ENCODE measurements at places on chromosomes 1 and 21. TPM values are rescaled to one million over a fixed set of nuclear protein-coding genes. Genes with fewer than 3 reads are reported as not detected.

The TNFRSF18 gene
- 1.8 TPM for polyA plus RNA-seq

The PTGFRN gene
- polyA plus RNA-seq, result 21.6 TPM

DNA sequence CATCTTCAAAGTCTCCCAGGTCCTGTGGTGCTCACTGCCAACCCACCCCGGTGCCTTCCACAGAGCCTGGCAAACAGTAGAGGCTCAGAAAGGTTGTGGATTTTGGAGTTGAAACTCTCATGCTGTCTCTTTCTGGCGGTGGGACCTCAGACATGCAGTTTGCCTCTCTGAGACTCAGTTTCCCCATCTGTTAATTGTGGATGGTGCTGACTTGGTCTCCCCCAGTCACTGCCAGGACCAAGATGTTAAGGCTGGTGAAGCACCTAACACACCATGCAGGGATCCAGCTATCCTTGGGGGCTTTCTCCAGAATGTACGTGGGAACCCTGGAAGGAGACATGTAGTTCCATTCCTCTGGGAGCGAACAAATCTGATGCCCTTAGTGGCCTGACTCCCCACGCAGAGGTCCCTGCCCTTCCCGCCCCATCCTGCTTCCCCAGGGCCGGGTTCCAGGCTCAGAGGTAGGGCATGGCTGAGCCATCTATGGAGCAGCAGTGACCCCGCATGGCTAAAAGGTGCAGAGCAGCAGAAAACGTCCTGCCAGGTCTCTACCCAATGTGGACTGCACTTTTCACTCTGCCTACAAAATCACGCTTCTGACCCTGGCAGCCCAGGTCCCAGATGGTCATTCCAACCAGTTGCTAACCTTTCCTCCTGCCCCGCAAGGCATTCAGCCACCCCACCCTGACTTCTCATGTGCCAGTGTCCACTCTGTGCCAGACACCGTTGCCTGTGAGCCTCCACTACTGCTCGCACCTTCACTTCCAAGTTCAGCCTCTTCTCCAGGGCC lies 9.2 kb upstream of the TTC22 start:
- H3K27me3 ChIP-seq, result no peaks in the 10 kb centered on the region
- no peaks in the 10 kb centered on the region for H3K36me3 ChIP-seq
- H3K27ac ChIP-seq, result peak overlapping the region; percentile 30
- DNase-seq, result peak; percentile 81

The PDPN gene
- 4.8 TPM for polyA plus RNA-seq

DNA sequence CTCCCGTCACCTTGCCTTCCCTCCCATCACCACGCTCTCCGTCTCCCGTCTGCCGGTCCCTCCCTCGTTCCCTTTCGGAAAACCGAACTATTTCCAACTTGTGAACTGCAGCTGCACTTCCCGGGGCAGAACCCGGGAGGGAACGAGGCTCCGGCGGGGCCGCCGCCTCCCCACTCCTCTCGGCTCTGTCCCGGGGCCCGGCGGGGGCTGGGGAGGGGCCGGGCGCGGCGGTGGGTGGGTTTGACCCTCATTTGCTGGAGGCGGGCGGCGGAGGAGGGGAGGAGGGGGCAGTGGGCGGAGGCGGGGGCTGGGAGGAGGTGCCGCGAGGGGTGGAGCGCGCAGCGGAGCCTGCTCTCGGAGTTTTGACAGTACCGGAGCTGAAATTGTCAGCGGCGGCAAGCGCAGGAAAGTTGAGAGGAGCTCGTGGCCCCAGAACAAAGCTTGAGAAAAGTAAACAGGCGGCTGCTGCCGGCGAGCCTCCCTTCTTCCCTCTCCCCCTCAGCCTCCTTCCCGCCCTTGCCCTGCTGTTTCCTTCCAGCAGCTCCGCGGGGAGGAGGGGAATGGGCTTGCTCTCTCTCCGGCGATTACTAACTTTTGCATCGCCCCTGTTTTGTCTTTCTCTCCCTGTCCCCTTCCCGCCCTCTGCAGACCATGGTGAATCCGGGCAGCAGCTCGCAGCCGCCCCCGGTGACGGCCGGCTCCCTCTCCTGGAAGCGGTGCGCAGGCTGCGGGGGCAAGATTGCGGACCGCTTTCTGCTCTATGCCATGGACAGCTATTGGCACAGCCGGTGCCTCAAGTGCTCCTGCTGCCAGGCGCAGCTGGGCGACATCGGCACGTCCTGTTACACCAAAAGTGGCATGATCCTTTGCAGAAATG lies 2.9 kb downstream of the LMO4 start:
- peak; percentile 59 for DNase-seq
- H3K4me3 ChIP-seq, result peak overlapping the region; percentile 89
- H3K36me3 ChIP-seq, result no peaks in the 10 kb centered on the region
- peak overlapping the region; percentile 98 for H3K27ac ChIP-seq
- peaks cover 7% of the 10 kb centered on the region for H3K4me1 ChIP-seq

DNA sequence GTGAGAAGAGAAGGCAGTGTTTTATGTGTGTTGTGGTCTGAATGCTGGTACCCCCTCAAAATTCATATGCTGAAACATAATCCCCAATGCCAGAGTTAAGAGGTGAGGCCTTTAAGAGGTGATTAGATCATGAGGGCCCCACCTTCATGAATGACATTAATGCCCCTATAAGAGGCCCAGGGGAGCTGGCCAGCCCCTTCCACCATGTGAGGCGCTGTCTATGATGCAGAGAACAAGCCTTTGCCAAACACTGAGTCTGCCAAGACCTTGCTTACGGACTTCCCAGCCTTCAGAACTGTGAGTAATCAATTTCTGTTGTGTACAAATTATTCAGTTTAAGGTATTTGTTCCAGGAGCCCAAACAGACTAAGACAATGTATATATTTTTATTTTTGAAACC lies 20.2 kb downstream of the CAPZB start:
- H3K36me3 ChIP-seq, result no peaks in the 10 kb centered on the region
- H3K4me1 ChIP-seq, result peaks cover 55% of the 10 kb centered on the region
- no peak overlapping the region for H3K4me3 ChIP-seq
- H3K27ac ChIP-seq, result peak overlapping the region; percentile 93

DNA sequence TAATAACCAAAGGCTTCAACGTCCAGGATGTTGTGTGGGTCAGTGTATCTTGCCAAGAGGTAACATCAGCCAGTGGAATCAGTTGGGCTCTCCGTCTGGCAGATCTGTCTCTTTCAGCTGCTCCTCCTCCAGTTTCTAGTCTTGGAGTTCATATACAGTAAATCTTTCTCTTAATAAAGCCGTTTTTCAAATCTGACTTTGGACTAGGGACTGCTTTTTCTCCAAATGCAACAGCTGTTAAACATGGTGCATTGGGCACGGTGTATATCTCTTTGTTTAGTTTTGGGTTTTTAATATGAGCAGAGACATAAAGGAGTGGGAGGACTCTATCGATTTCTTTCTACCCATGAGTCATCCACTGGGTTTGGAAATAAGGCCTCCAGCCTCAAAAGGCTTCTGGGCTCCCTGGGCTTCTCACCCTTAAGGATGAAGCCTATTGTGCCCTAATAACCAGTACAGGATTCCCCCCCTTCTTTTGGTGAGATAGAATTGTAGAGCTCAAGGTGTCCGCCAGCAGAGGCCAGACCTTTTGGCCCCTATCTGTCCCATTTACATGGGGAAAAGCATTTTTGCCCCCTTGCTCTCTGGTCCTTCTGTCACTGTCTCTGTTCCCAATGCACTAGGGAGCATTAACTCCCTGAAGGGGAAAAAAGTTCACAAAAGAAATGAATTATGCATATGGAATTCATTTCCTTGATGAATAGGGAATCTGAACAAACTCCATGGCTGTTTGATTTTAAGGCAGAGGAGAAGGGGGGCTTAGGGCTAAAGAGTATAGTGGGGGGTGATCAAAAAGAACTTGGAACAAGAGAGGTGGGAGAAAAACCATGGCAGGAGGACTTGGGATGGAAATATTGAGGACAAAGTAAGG lies 86.0 kb downstream of the PBX1 start:
- H3K4me1 ChIP-seq, result peaks cover 42% of the 10 kb centered on the region
- H3K27ac ChIP-seq, result no peak overlapping the region
- no peaks in the 10 kb centered on the region for H3K36me3 ChIP-seq
- H3K27me3 ChIP-seq, result no peaks in the 10 kb centered on the region
- no peak overlapping the region for H3K4me3 ChIP-seq
- no peak for DNase-seq

GRCh38 chr1:157307491-157307890 lies 169.3 kb upstream of the ETV3 start:
- no peak for DNase-seq
- no peak overlapping the region for H3K4me3 ChIP-seq
- no peaks in the 10 kb centered on the region for H3K36me3 ChIP-seq
- no peak overlapping the region for H3K27ac ChIP-seq
- H3K4me1 ChIP-seq, result peaks cover 3% of the 10 kb centered on the region

The RNU1-3 gene
- polyA plus RNA-seq, result not detected

GRCh38 chr1:175402336-175402735 lies 209.8 kb upstream of the KIAA0040 start:
- H3K27ac ChIP-seq, result no peak overlapping the region
- no peaks in the 10 kb centered on the region for H3K4me1 ChIP-seq
- H3K27me3 ChIP-seq, result no peaks in the 10 kb centered on the region
- no peaks in the 10 kb centered on the region for H3K36me3 ChIP-seq

- DNase-seq, result peak; percentile 38
- peak overlapping the region; percentile 81 for H3K4me3 ChIP-seq
- H3K27ac ChIP-seq, result peak overlapping the region; percentile 83
- H3K27me3 ChIP-seq, result no peaks in the 10 kb centered on the region
- H3K36me3 ChIP-seq, result peaks cover 11% of the 10 kb centered on the region
- peaks cover 4% of the 10 kb centered on the region for H3K4me1 ChIP-seq
These were observed 2.0 kb downstream of the HNRNPU start for GRCh38 chr1:244862354-244862698.

GRCh38 chr1:189866606-189867005 lies 611.1 kb downstream of the BRINP3 start:
- no peaks in the 10 kb centered on the region for H3K4me1 ChIP-seq
- no peaks in the 10 kb centered on the region for H3K36me3 ChIP-seq
- no peak overlapping the region for H3K4me3 ChIP-seq
- no peak for DNase-seq
- no peaks in the 10 kb centered on the region for H3K27me3 ChIP-seq

GRCh38 chr1:22773981-22774832 lies 63.6 kb downstream of the EPHB2 start:
- H3K27me3 ChIP-seq, result no peaks in the 10 kb centered on the region
- no peak for DNase-seq
- H3K27ac ChIP-seq, result no peak overlapping the region
- H3K4me3 ChIP-seq, result no peak overlapping the region

The COP1 gene
- 42.5 TPM for polyA plus RNA-seq

DNA sequence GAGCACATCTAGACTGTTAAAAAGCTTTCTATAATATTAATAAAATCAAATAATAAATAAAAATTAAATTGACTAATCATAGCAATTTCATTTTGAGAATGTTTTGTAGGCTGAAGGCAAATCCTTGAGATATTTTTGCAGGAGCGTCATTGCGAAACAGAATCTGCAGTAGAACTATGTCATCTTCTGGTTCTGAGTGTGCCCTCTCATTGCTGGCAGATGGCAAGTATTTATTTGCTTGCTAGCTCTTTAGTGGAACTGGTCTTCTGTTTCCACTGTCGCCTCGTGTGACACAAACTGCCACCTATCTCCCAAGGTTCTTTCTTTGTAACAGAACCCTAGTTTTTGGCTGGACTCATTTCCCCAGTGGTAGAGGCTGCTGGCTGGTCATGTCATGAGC lies 19.0 kb upstream of the IRF2BP2 start:
- no peaks in the 10 kb centered on the region for H3K36me3 ChIP-seq
- no peaks in the 10 kb centered on the region for H3K27me3 ChIP-seq
- peaks cover 11% of the 10 kb centered on the region for H3K4me1 ChIP-seq

GRCh38 chr1:93123201-93123783 lies 44.2 kb downstream of the MTF2 start:
- H3K36me3 ChIP-seq, result peaks cover 11% of the 10 kb centered on the region
- H3K4me1 ChIP-seq, result no peaks in the 10 kb centered on the region
- no peak overlapping the region for H3K4me3 ChIP-seq
- peak overlapping the region; percentile 25 for H3K27ac ChIP-seq
- peak; percentile 72 for DNase-seq
- no peaks in the 10 kb centered on the region for H3K27me3 ChIP-seq

DNA sequence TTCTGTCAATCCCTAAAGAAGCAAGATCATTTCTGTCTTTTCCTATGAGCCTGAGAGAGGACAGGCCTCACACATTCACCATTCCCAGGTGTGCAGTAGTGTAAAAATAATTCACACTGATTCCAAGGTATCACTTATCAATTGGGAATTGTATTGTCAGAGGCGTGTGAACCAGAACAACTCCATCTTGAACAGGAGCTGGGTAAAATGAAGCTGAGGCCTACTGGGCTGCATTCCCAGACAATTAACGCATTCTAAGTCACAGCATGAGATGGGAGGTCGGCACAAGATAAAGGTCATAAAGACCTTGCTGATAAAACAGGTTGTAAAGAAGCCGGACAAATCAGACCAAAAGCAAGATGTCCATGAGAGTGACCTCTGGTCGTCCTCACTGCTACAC lies 239.2 kb downstream of the SMYD3 start:
- H3K27me3 ChIP-seq, result no peaks in the 10 kb centered on the region
- H3K27ac ChIP-seq, result no peak overlapping the region
- DNase-seq, result peak; percentile 56
- H3K4me3 ChIP-seq, result no peak overlapping the region
- H3K4me1 ChIP-seq, result peaks cover 9% of the 10 kb centered on the region
- no peaks in the 10 kb centered on the region for H3K36me3 ChIP-seq

- H3K27ac ChIP-seq, result no peak overlapping the region
- H3K27me3 ChIP-seq, result no peaks in the 10 kb centered on the region
- no peak overlapping the region for H3K4me3 ChIP-seq
- peaks cover 5% of the 10 kb centered on the region for H3K4me1 ChIP-seq
These were observed 5.0 kb upstream of the HTR1D start for GRCh38 chr1:23222331-23222730.

- no peaks in the 10 kb centered on the region for H3K27me3 ChIP-seq
- no peaks in the 10 kb centered on the region for H3K4me1 ChIP-seq
These were observed 79.2 kb downstream of the ZNF326 start for GRCh38 chr1:90074137-90074536.

GRCh38 chr1:29186707-29187106 lies 5.0 kb upstream of the SRSF4 start:
- H3K36me3 ChIP-seq, result no peaks in the 10 kb centered on the region
- no peak overlapping the region for H3K4me3 ChIP-seq
- DNase-seq, result no peak
- no peaks in the 10 kb centered on the region for H3K4me1 ChIP-seq

GRCh38 chr1:200625381-200625824 lies 4.9 kb upstream of the KIF14 start:
- no peak for DNase-seq
- no peaks in the 10 kb centered on the region for H3K27me3 ChIP-seq
- no peaks in the 10 kb centered on the region for H3K4me1 ChIP-seq
- no peaks in the 10 kb centered on the region for H3K36me3 ChIP-seq
- no peak overlapping the region for H3K4me3 ChIP-seq

GRCh38 chr1:22163564-22163963 lies 20.7 kb upstream of the WNT4 start:
- H3K27me3 ChIP-seq, result no peaks in the 10 kb centered on the region
- peak; percentile 40 for DNase-seq
- no peak overlapping the region for H3K27ac ChIP-seq
- H3K4me3 ChIP-seq, result no peak overlapping the region
- H3K4me1 ChIP-seq, result no peaks in the 10 kb centered on the region

GRCh38 chr1:203765029-203765837 lies at the start of gene LAX1:
Gene LAX1 (plus strand): TSS chr1:203765183. CDS start chr1:203765566, 383 bp downstream.
- DNase-seq, result peak; percentile 71
- H3K36me3 ChIP-seq, result no peaks in the 10 kb centered on the region

All from small intestine (tissue), 16 donors.